ENCODE measurements at places on chromosomes 11 and 22. TPM values are rescaled to one million over a fixed set of nuclear protein-coding genes. Genes with fewer than 3 reads are reported as not detected.

Gene WT1
- total RNA-seq = not detected

Gene PRG2
- total RNA-seq = 1.7 TPM

Gene CEP126
- total RNA-seq = 0.05 TPM

Gene FOSL1
- total RNA-seq = 4.3 TPM

Gene ART1
- total RNA-seq = not detected

Gene DHCR7
- total RNA-seq = 115 TPM
